Left forelimb (tissue), 1 donor: ENCODE measurements at places on chromosomes 16 and 17.

- DNase-seq, result no peak
These were observed 15.0 kb upstream of the USP32 start for GRCh38 chr17:60406887-60407286.

- no peak for DNase-seq
These were observed 95.5 kb downstream of the PMP22 start for GRCh38 chr17:15169676-15170075.

DNA sequence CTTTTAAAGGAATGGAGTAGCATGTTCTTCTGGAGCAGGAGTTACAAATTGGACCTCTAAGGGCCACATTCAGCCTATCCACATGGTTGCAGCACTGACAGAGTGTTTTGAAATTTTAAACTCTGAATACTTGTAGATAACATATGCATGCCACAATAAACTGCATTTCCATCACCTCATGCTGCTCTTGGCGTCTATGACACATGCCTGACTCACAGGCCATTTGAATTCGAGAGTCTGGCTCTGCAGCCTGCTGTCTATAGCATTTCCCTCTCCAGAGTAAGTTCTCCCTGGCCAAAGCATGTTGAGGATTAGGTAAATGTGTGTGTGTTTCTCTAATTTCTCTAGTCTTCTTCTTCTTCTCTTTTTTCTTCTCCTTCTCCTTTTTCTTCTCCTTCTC is 28.7 kb upstream of the MYOCD start:
- no peak for DNase-seq

GRCh38 chr17:15884731-15885130 is 60.2 kb upstream of the ADORA2B start:
- DNase-seq, result no peak

- DNase-seq, result no peak
These were observed 27.8 kb downstream of the USP36 start for GRCh38 chr17:78812855-78813254.

GRCh38 chr17:63941162-63941561 is 9.0 kb upstream of the CD79B start:
- no peak for DNase-seq

- no peak for DNase-seq
These were observed 10.9 kb upstream of the TMEM98 start for GRCh38 chr17:32917081-32917480.

GRCh38 chr17:58595194-58595792 is 80.9 kb upstream of the MTMR4 start:
- DNase-seq, result no peak

- no peak for DNase-seq
These were observed 29.0 kb downstream of the N4BP1 start for GRCh38 chr16:48580925-48581500.

GRCh38 chr17:44905006-44906000 is 6.1 kb upstream of the EFTUD2 start:
- no peak for DNase-seq

- DNase-seq, result no peak
These were observed 136.7 kb upstream of the NUDT7 start for GRCh38 chr16:77585379-77586251.

- no peak for DNase-seq
These were observed 76.1 kb downstream of the TNRC6C start for GRCh38 chr17:78034429-78035091.

- peak; percentile 59 for DNase-seq
These were observed 4.4 kb upstream of the FOXJ1 start for GRCh38 chr17:76145231-76146052.

GRCh38 chr16:56364865-56365264 is 60.5 kb downstream of the AMFR start:
- no peak for DNase-seq

DNA sequence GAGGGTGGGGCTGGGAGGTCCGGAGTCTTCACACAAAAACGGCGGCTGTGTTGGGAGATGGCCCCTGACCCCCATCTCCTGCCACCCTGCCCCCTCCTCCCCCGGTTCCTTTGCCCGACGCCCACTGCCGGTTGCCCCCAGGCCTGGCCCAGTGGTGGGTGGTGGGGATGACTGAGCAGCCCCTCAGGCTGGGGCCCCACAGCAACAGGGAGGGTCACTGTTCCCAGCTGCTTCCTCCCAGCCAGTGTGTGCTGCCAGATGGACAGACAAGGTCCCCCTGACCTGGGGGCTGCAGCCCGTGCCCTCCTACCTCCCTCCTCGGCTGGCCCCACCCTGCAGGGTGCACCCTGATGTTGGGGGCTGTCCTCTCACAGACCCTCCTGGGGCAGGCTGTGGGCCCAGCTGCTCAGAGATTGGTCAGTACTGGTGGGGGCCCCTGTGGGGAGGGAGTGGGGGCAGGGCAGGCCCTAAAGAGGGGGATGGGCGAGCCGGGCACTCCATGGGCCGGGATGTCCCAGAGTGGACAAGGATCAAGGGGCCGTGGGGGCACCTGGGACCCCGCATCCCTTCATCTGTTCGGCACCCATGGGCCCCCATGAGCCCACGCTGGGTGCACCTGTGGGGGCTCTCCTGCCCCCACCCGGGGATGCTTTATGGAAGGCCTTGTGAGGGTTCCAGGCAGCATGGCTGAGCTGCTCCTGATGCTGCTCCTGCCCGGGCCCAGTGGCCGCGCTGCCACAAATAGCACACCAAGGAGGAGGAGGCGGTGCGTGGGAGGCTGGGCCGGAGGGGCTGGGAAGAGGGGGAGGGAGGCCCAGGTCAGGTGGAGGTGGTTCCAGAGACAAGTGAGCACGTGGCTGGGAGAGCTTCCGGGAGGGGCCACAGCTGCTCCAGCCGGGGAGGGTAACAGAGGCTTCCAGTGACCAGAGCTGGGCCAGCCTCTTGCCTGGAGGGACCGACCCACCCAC is 5.1 kb downstream of the C1QTNF8 start:
- DNase-seq, result no peak

GRCh38 chr17:28335201-28335958 is at the start of the genes IFT20 and TNFAIP1:
Gene IFT20 (minus strand): TSS chr17:28335472. CDS start chr17:28331985, 3,487 bp downstream.
Gene TNFAIP1 (plus strand): TSS chr17:28335761. CDS start chr17:28339522, 3,761 bp downstream.
- DNase-seq, result peak; percentile 98

DNA sequence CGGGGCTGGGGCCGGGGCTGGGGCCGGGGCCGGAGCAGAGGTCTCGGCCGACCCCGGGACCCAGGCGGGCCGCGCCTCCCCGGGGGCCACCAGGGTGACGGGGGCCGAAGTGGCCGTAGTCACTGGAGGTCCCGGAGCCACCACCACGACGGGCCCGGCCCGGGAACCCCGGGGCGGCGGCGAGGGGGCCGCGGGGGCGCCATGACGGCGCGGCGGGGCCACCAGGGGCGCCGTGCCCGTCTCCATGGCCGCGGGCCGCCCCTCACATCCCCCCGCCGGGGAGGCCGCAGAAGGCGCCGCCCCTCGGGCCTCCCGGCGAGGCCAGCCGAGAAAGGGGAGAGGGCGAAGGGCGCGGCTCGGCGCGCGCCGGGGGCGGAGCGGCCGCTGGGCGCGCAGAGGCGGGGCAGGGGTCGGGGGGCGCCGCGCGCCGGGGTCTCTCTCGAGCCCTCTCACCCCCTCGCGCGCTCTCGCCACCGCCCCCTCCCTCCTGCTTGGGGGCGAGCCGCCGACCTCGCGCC is 297 bp downstream of the TBC1D10B start:
- DNase-seq, result no peak

DNA sequence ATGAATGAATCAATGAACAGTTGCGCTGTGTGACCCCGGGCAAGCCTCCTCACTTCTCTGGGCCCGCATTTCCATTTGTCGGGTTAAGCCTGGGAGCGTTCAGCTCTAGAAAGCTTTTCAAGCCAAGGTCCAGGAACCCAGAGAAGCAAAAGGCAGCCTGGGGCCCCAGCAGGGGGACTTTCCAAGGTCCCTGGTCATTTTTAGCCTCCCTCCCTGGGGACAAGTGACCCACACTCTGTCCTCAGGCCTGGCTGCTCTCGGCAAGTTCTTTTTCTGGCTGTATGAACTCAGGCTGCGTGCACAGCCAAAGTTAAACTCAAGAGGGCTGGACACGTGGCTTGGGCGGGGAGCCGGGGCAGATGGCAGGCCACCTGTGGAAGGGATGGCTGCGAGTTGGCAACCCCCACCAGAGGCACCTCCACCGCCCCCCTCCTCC is 41.4 kb upstream of the CIBAR2 start:
- DNase-seq, result no peak

DNA sequence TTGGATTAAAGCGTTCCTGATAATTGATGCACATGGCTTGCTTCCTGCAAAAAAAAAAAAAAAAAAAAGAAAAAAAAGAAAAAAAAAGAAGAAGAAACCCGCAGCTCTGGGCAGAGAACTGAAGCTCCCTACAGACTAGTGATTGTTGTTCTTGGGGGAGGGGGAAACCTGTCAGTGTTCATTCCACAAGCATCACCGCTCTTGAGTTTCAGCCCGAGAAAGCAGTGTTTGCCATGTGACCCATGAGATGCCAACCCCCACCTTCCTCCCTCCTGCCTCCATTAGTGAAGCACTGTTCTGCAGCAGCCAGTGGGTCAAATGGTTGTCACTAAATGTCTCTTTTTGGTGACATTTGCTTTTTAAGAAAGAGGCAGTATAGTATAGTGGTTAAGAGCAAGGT is 1.7 kb downstream of the USP43 start:
- no peak for DNase-seq

DNA sequence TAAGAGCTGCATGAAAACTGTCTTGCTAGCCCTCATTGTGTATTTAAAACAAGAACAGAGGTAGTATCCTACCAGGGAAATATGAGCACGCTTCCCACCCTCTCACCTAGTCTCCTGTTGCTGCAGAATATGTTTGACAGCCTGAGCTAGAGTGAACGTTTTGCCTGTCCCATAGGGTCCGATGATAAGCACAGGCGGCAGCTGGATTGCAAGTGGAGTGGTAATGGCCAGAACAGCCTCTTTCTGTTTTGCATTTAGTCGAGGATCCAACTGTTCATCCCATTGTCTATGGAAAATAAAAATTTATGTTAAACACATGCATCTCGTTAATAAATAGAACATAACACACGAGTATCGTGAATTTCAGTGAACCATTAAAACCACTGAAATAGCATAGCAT is 84.2 kb downstream of the HELZ start:
- DNase-seq, result no peak

GRCh38 chr17:42266462-42266861 is 9.7 kb downstream of the STAT5B start:
- no peak for DNase-seq

DNA sequence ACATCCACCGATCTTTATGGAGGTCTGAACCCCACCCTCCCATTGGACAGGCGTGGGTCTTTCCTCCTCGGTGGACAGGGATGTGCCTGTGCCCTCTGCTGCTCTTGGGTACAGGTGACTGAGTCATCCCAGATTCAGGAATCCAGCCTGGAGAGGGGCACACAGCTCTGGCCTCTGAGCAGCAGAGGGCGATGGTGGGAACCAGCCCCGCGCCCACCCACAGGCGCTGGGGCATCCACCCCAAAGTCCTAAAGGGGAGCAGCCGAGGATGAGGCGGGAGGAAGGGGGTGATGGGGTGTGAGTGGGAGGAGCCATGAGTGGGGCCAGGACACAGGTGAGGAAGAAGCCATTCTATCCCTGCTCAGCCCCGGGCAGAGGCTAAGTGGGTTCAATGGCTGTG is 35.0 kb downstream of the ENGASE start:
- no peak for DNase-seq

DNA sequence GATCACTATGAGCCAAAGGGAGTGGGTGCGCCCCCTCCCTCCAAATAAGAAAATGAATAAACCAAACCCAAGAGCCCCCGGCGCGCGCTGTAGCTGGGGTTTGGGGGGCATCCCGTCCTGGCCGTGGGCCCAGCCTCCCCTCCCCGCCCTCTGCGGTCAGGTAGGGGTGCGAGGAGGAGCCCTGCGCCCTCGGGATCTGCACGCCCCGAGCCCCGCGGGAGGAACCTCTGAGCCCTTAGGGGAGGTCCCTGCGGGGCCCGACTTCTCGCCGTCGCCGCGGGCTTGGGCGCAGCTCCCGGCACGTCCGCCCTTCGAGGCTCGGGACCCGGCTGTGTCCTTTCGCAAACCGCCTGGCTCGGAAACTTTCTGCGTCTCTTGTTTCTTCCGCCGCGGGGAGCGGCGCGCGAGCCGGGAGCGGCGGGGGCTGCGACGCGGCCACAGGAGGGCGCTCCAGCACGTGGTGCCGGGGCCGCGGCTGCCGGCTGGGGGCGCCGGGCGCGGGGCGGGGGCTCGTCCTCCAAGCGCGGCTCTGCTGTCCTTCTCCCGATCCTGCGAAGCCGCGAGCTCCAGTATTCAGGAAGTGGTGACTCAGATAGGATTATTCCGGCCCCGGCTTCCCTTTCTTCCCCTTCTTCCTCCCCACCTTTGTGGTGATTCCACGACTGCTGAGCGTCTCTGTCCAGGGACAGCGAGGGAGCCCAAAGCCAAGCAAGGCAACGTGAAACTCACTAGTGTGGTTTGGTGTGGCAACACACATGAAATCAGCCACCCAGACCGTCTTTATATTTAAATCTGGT is 1.6 kb downstream of the PITPNC1 start:
- peak; percentile 87 for DNase-seq

DNA sequence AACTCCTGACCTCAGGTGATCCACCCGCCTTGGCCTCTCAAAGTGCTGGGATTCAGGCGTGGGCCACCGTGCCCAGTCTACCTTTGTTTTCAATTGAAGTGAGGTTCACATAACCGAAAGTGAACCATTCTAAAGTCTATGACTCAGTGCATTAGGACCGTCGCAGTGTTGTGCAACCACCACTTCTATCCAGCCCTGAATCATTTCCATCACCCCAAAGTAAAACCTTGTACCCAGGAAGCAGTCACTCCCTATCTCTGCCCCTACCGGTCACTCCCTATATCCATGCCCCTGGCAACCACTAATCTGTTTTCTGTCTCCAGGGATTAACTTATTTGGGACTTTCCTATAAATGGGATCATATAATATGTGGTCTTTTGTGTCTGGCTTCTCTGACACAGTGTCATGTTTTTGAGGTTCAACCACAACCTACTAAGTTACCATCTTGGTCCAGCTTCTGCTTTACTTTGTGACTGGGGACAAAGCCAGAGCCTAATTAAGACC is 28.3 kb upstream of the CDC42EP4 start:
- DNase-seq, result no peak

DNA sequence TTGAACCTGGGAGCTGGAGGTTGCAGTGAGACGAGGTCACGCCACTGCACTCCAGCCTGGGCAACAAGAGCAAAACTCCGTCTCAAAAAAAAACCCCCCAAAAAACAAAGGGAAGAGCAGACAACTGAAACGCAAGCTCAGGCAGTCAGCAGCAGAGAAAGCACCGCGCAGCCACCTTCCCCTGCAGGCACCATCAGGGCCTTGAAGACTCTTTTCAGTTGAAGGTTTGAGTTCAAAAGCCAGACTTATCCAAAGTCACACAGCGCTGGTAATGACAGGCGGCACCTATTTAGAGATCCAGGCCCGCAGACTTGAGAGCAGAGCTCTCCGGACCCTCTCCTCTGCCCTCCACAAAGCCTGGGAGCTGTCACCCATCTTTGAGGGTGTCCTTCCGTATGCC is 11.1 kb downstream of the ZBTB4 start:
- no peak for DNase-seq

- no peak for DNase-seq
These were observed 19.8 kb downstream of the HS3ST3A1 start for GRCh38 chr17:13581925-13582324.

DNA sequence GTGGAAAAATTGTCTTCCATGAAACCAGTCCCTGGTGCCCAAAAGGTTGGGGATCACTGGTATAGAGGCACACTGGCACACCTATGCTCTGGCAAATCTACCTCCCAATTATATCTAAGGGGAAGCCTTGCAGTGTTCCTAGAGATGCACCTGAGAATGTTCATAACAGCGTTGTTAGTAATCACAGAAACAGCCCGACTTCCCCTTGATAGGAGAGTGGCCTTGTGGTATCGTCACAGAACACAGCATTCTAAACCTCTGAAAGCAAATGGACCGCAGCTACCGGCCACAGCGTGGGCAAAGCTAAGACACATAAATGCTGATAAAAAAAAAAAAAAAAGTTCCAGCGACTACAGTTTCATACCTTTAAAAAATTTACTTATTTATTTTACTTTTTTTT is 39.1 kb upstream of the ADGRG1 start:
- DNase-seq, result peak; percentile 14
